Spinal cord (tissue), 10 donors: ENCODE measurements at places on chromosomes 6 and 20. TPM values are rescaled to one million over a fixed set of nuclear protein-coding genes. Genes with fewer than 3 reads are reported as not detected.

RAMACL gene
- 1.3 TPM for total RNA-seq

FOXS1 gene
- total RNA-seq, result 0.89 TPM

SLC22A7 gene
- 0.20 TPM for total RNA-seq

C6orf136 gene
- 8.5 TPM for total RNA-seq

HSF2 gene
- 43.4 TPM for total RNA-seq

MUCL3 gene
- total RNA-seq, result not detected

SLCO4A1 gene
- total RNA-seq, result 2.8 TPM

GRCh38 chr20:33399924-33400323, 1.4 kb downstream of the CDK5RAP1 start:
- DNase-seq, result no peak

- DNase-seq, result no peak
Observed at GRCh38 chr6:55675941-55676340, 96.9 kb upstream of the HMGCLL1 start.

DNA sequence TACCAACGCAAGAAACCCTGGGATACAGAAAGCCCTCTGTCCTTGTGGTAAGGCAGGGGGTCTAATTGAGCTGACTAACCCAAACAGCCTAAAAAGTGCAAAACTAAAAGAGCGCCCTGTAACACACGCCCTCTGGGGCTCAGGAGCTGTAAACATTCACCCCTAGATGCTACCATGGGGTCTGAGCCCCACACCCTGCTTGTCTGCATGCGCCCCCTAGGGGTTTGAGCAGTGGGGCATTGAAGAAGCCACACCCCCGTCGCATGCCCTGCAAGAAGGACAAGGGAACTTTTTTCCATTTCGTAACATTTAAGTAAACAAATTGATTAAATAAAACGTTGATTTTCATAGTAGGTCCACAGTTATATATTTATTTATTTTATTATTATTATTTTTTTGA, 616.9 kb upstream of the MAN1A1 start:
- DNase-seq, result no peak

GRCh38 chr6:103720393-103720792, 1139.3 kb downstream of the HACE1 start:
- DNase-seq, result peak; percentile 13

GRCh38 chr6:108736832-108737231, 111.4 kb upstream of the ARMC2 start:
- no peak for DNase-seq

DNA sequence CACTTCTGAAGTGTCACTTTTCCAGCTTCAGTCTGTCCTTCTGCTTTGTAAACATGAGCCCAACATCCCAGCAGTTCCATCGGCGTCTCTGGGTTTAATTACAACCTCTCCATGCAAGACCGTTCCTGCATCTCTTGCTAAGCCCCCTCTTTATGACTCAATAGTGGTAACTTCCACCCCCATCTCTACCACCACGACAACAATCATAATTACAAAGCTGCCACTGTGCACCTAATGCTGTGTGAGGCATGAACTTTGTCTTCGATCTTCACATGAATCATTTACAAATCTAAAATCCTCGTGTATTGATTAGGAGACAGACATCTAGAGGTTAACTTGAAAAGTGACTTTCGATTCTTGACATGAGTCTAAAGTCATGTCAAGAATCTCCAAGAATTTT, 4.9 kb upstream of the CCR6 start:
- no peak for DNase-seq

GRCh38 chr6:147173675-147174308, 30.4 kb upstream of the STXBP5 start:
- DNase-seq, result no peak

- no peak for DNase-seq
Observed at GRCh38 chr6:112037783-112038216, 16.1 kb upstream of the CCN6 start.

DNA sequence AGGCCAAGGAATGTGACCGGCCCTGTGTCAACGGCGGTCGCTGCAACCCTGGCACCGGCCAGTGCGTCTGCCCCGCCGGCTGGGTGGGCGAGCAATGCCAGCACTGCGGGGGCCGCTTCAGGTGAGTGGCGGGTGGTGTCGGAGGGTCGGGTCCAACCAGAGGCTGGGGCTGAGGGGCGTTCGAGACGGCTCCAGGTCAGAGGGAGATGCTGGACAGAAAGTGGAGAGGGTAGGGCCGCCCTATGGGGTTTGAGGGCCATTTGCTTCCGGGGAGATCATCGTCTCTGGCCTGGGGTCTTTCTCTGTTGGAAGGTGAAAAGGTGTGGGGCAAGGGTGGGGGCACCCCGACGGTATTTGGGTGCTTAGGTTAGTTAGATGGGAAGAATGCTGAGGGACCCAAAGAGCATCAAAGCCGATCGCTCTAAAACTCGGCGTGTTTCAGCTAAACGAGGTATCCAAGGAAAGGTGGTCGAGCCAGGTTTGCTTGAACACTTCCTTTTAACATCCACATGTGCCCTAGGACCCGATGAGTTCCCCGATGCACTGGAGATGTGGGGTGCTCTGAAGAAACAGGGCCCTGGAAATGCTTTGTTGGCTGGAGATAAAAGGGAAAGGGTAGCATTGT, 691 bp downstream of the ATRN start:
- peak; percentile 6 for DNase-seq

GRCh38 chr20:914727-915498, 1.2 kb downstream of the ANGPT4 start:
- no peak for DNase-seq

- no peak for DNase-seq
Observed at GRCh38 chr6:2179241-2179640, 66.2 kb downstream of the GMDS start.

- DNase-seq, result no peak
Observed at GRCh38 chr6:106147476-106147875, 61.3 kb downstream of the PRDM1 start.

- DNase-seq, result no peak
Observed at GRCh38 chr6:121438869-121439268, 3.4 kb downstream of the GJA1 start.

GRCh38 chr6:20211941-20212391, 303 bp downstream of the MBOAT1 start:
- DNase-seq, result no peak

GRCh38 chr6:98959631-98960030, 11.9 kb upstream of the FBXL4 start:
- no peak for DNase-seq

DNA sequence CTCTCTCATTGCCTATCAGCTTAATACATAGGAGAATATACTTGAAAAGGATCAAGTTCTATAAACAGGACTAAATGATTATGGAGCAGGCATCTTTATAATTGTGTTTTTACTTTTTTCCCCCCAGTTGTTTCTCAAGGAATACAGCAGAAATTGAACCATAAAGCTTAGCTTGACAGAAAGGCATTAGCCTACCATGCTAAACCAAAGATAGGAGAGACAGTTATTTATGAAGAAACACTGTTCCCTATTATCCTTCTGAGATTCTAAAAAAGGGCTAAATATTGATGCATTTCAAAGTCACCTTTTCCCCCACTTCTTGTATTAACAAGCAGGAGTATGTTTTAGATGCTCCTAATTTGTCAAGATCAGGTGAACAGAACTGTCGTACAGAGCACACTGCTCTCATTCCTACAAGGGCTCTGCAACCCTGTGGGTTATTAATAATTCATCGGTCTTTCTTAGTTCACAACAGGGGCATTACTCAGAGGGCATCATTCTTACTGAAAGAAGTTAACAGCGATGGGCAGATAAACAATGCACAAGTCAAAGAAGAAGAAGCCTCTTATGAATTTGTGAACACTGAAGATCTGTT, 38.7 kb downstream of the PRKN start:
- no peak for DNase-seq
